ENCODE measurements at places on chromosomes 3 and 15.

DNA sequence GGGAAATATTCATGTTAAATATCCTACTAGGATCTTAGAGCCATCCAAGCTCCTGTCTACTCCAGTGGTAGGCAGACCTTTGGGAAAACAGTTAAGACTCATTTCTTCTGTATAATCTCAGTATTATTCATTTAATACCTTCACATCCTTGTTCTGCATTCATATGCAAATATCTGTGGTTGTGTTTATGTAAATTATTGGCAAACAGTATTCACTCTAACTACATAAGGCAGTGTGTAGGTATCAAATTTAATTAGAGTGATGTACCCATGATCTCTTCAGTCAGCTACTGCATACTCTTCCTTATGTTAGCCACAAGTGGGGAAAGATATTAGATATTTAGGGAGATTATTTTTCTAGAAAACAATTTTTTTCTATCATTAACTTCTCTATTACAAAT, 200.8 kb upstream of the SLC2A2 start:
- no peak for DNase-seq

GRCh38 chr3:186592682-186593081, 20.2 kb upstream of the AHSG start:
- DNase-seq: no peak

GRCh38 chr15:90419738-90420406, 31.8 kb downstream of the IQGAP1 start:
- DNase-seq: no peak

- peak; percentile 3 for DNase-seq
Measured at GRCh38 chr3:69439643-69440270, 53.9 kb upstream of the FRMD4B start.

GRCh38 chr15:51390966-51391422, 49.5 kb downstream of the GLDN start:
- DNase-seq: no peak

- no peak for DNase-seq
Measured at GRCh38 chr15:64515196-64515595, 54.8 kb downstream of the ZNF609 start.

DNA sequence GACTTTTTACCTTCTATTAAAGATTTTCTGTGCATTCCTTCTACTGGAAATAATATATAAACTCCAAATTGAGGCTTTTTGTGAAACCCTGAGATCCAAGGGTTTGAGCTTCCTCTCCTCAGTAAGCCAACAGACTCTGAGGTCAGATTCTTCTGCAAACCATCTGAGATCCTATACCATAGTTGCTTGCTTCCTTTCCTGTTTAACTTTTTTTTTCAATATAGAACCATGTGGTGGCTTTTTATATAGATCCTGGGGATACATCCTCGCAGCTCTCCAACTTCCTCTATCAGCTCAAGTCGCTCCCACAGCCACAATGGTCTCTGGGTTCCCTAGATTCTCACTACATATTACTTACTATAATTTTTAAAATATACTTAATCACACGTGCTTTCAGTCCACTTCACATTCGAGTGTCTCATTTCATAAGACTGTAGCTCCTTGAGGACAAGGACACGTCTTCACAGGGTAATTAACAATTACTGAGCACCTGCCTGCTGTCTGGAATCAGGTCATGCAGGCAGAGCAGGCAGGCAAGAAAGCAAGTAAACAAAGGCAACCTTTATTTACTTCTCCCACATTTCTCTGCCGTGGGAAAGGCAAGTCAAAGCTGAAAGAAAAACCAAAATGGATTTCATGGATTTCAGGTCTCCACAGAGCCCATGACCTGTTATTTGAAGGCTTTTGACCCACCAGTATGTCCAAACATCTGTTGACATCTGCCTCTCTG, 941.5 kb downstream of the FHIT start:
- DNase-seq: no peak

DNA sequence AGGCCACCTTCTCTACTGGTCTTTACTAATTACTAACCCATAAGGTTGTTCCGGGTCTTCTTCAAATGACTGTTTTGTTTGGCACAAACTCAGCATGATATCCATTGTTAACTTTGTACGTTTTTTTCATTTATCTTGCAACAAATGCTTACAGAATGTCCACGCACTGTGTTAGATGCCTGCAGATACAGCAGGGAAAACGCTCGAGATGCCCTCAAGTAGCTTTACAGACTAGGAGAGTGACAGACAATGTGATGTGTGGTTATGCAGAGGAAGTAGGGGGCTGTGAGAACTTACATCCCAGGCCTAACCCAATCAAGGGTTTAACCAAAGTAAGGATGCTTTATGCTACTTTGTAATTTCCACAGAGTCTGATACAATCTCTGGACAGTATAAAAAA, 949 bp upstream of the RFC4 start:
- peak; percentile 15 for DNase-seq

GRCh38 chr3:171189394-171190080, 163.0 kb upstream of the SLC2A2 start:
- DNase-seq: no peak

Measured in NCI-H2029 (cell line).